Left ventricle myocardium inferior (tissue), 1 donor: ENCODE measurements at places on chromosomes 2 and 18. TPM values are rescaled to one million over a fixed set of nuclear protein-coding genes. Genes with fewer than 3 reads are reported as not detected.

Gene ABCG8
- total RNA-seq, result not detected

DNA sequence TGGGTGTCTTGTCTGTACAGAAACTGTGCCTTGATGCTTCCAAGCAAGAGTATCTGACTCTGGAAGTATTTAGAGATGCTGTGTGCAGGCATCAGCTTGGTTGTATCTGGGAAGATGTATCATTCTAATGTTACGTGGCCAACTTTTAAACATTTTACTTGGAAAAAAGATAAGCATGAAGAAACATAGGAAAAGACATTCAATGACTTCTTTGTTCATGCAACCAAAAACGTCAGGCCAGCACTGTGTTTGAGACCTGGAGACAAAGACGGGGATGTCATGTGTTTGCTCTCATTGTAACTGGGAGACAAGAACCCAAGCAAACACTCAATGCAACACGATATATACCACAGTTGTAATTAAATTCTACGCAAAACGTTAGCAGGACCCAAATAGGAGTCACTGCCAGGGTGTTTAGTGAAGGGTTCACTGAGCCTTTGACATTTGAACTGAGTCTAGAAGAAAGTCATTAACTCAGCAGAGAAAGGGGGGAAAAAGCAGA is 8.9 kb upstream of the SESTD1 start:
- DNase-seq, result no peak

Gene SCYGR4
- not detected for total RNA-seq

Gene LRATD1
- total RNA-seq, result 3.1 TPM

Gene CYRIA
- total RNA-seq, result 4.1 TPM

- no peak for DNase-seq
Observed at GRCh38 chr2:134327367-134327766, 73.5 kb downstream of the MGAT5 start.

DNA sequence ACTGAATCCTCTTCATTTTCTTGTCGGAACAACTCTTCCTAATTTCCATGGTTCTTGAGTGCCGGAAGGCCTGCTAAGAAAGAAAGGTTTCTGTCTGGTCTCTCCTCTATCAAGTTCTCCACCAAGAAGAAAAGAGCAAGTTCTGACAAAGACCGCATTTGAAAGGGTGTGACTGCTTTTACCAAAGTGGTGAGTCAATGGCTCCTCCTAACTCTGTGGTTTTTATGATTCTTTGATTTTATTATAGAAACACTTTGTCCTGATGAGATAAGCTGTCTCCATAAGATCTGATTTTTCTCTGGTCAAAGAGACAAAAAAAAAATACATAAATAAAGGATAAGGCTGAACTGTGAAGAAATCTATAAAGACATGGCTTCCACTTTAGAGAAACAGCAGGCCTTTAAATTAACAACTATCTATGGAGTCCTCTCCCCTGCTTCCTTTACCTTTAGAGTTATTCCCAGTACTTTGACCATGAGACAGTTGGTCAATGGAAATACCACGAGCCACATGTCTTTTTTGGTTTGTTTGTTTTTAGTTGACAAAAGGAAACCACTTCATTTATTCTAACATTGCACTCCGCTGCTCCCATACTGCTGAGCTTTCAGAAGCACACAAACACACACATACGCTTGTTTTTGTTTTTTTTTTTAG is 67.7 kb downstream of the REL start:
- DNase-seq, result no peak

Gene GCG
- not detected for total RNA-seq

DNA sequence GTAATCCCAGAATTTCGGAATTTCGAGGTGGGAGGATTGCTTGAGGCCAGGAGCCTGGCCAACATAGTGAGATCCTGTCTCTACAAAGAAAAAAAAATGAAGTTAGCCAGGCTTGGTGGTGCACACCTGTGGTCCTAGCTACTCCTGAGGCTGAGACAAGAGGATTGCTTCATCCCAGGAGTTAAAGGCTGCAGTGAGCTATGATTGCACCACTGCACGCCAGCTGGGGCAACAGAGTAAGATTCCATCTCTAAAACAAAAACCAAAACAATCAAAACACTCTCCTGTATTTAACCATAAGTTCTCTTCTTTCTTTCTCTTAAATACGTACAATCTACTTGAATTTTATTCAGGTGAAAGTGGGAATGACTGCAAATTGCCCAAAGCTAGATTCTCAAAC is 33.8 kb upstream of the NEDD4L start:
- DNase-seq, result no peak

GRCh38 chr2:3970791-3971651 is 267.6 kb downstream of the DCDC2C start:
- no peak for DNase-seq

- DNase-seq, result no peak
Observed at GRCh38 chr2:40758401-40759155, 306.7 kb upstream of the SLC8A1 start.

DNA sequence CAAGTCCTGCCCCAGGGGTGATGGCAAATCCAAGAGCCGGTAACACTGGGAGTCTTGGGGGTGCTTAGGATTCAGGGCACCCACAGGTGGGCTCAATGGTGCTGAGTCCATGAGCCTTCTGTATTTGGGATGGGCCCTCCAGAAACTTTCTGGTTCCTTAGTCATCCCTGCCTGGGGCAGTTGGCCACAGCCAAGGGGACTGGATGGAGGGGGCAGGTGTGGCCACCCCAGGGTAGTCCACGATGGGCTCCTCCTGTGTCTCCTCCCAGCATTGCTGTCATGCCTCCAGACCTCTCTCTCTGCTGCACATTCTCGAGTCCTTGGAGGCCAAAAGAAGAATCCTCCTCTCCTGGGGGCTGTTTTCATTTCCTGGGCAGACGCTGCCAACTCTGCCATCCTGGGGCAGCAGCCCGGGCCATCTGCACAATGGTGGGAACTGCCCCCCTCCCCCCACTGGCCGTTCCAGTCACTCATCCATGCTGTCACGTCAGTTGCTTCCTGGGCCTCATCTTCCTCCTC is 158.0 kb upstream of the TWIST2 start:
- no peak for DNase-seq

DNA sequence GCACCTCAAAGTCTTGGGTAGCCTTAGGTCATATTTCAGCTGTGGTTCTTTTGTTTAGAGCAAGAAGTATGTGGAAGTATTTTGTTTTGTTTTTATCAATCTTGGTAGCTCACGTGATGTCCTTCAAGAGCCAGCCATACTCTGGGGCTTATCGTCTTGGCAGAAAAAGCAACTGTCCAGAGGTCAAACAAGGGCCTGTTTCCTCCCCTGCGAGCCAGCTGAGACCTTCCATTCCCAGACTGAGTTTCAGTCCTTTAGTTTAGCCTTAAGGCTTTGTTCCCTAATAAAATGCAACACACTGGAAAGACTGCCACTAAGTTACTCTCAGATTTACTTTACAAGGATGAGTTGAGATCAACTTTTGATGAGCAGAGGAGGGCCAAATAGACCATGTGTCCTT is 63.5 kb downstream of the TXNL1 start:
- DNase-seq, result peak; percentile 55

DNA sequence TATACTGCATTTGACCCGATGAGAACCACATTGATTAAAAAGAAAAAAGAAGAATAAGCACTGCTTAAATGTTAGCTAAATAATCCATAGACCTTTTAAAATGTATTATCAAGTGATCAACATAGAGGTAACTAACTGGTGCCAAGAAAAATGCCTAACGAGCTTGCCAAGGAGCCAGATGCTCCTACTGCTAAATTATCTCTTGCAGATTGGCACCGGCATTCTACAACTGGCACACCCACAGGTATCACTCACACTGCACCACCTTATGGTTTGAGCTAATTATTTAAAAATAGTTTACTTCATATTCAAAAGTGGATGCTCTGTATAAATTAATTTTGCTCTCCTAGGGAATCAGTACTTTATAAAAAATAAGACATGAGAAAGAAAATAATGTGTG is 341.6 kb upstream of the CDH7 start:
- no peak for DNase-seq

Gene ZNF142
- total RNA-seq, result 19.9 TPM

- DNase-seq, result no peak
Observed at GRCh38 chr2:182649316-182649715, 66.7 kb upstream of the DNAJC10 start.

GRCh38 chr2:44358503-44358902 is 2.8 kb downstream of the PREPL start:
- no peak for DNase-seq

- DNase-seq, result no peak
Observed at GRCh38 chr2:25169073-25169470, 692 bp upstream of the POMC start.

Gene ECEL1
- not detected for total RNA-seq

Gene SLC14A1
- total RNA-seq, result 22.1 TPM

Gene SLC40A1
- 44.0 TPM for total RNA-seq

DNA sequence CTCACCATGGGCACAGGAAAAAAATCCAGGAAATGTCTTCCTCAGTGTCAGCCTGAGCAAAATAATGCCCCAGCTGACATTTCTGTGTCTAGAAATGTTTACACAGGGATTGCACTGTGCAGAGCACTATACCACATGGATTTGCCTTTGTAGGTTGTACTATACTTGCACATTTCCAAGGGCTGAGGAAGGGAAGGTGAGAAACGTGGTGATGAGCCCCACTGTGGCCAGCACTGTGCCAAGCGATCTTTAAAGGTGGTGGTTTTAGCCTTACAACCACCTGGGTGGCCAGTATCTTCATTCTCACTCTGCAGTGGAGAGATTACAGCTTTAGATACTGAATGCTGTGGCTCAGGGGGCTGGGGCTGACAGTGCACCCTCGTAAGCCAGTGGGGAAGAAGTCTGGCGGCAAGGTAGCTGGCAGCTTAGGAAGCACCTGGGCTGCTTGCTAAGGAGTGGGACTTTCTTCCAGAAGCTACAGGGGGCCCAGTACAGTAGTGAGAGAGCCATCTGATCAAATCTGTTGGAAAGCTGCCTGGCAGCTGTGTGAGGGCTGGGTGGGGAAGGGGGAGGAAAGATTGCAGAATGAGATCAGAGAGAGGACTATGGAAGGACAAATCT is 81.4 kb upstream of the MSH2 start:
- no peak for DNase-seq

GRCh38 chr2:854460-854859 is 96.2 kb upstream of the SNTG2 start:
- peak; percentile 34 for DNase-seq

DNA sequence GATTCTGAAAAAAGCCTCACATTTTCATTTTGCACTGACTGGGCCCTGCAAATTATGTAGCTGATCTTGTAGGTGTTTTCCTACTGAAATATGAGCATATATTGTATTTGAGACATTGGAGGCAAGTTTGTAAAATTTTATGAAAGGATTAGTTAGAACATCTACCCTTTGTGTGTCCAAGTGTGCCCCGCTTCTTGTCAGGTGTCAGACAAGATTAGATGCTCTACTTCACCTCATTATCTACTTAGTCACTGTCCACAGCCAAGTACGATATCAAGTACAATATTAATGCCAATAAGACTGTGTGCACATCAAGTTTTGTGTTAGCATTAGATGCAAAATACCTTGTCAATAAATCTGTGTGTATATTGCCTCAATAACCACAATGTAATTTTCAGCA is 67.8 kb upstream of the RPRM start:
- no peak for DNase-seq

Gene ZAP70
- total RNA-seq, result 0.55 TPM

- peak; percentile 76 for DNase-seq
Observed at GRCh38 chr2:46813020-46813415, 102.6 kb downstream of the MCFD2 start.

GRCh38 chr2:27003857-27004256 is 28.9 kb upstream of the TMEM214 start:
- DNase-seq, result no peak

DNA sequence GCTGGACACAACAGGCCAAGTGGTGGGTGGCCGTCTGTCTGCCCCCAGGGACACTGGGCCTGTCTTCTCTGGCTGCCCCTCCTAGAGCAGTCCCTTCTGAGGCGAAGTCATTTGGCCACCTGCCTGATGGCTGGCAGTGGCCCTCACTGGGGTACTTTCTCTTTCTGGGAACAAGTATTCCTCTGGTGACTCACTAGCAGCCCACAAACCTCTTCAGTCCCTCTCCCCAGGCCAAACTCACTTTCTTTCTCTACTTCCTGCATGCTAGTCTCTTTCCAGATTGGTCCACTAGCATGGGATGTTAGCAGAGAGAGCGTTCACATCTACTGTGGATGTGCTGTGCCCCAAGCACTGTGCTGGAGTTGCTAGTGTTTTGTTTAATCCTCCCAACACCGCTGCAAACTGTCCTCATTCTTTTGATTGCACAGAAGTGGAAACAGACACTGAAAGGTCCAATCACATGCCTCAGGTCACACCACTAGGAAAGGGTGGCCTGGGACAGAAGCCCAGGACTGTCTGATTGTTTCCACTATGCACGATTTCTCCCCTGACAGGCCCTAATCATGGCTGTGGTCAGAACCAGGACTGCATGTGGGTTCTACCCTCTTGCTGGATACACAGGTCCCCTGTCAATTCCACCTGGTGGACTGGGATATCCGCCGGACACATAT is 5.2 kb downstream of the DYSF start:
- peak; percentile 45 for DNase-seq

GRCh38 chr2:69251943-69252342 is 135.1 kb downstream of the GFPT1 start:
- DNase-seq, result no peak
